Fibroblast of lung (primary cell): ENCODE measurements at places on chromosomes 5 and 9.

- H3K4me1 ChIP-seq, result no peaks in the 10 kb centered on the region
- DNase-seq, result no peak
- H3K27ac ChIP-seq, result no peak overlapping the region
- H3K27me3 ChIP-seq, result no peaks in the 10 kb centered on the region
- no peaks in the 10 kb centered on the region for H3K36me3 ChIP-seq
- no peak overlapping the region for H3K4me3 ChIP-seq
These were observed 87.8 kb upstream of the SPRY4 start for GRCh38 chr5:142412581-142412980.

- no peak overlapping the region for H3K27ac ChIP-seq
- no peak overlapping the region for H3K4me3 ChIP-seq
- H3K4me1 ChIP-seq, result no peaks in the 10 kb centered on the region
These were observed 162.2 kb downstream of the SREK1 start for GRCh38 chr5:66306105-66306843.

- H3K4me3 ChIP-seq, result no peak overlapping the region
- no peaks in the 10 kb centered on the region for H3K4me1 ChIP-seq
- H3K27me3 ChIP-seq, result peaks cover 3% of the 10 kb centered on the region
These were observed 45.7 kb upstream of the PITX1 start for GRCh38 chr5:135079760-135080159.

GRCh38 chr9:126704157-126704891 is 90.6 kb downstream of the LMX1B start:
- no peak overlapping the region for H3K27ac ChIP-seq
- H3K4me1 ChIP-seq, result peaks cover 8% of the 10 kb centered on the region
- H3K27me3 ChIP-seq, result peaks cover 3% of the 10 kb centered on the region
- H3K36me3 ChIP-seq, result no peaks in the 10 kb centered on the region

DNA sequence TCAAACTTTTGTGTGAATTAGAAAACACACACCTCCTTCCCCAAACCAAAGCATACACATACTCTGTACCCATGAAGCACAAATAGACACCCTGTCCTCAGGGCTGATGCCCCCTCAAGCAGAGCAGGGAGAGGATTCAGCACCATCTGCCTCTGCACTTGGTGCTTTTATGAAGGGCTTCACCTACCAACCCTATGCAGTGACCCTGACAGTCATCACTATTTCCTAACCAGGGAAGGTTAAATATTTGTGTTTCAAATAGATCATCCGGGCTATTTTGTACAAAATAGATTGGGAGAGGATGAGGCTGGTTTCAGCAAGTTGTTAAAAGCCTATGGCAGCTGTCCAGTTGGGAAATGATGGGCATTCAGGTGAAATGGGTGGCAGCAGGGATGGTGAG is 396.2 kb downstream of the ZSWIM6 start:
- DNase-seq, result no peak
- peaks cover 4% of the 10 kb centered on the region for H3K27me3 ChIP-seq
- no peaks in the 10 kb centered on the region for H3K36me3 ChIP-seq
- no peak overlapping the region for H3K27ac ChIP-seq
- no peaks in the 10 kb centered on the region for H3K4me1 ChIP-seq
- no peak overlapping the region for H3K4me3 ChIP-seq

GRCh38 chr5:139903795-139904565 is 108.4 kb downstream of the PSD2 start:
- peak overlapping the region; percentile 37 for H3K4me3 ChIP-seq
- H3K27ac ChIP-seq, result no peak overlapping the region
- peaks cover 46% of the 10 kb centered on the region for H3K27me3 ChIP-seq
- no peak for DNase-seq
- no peaks in the 10 kb centered on the region for H3K4me1 ChIP-seq
